ENCODE measurements at places on chromosomes 16 and 17.

DNA sequence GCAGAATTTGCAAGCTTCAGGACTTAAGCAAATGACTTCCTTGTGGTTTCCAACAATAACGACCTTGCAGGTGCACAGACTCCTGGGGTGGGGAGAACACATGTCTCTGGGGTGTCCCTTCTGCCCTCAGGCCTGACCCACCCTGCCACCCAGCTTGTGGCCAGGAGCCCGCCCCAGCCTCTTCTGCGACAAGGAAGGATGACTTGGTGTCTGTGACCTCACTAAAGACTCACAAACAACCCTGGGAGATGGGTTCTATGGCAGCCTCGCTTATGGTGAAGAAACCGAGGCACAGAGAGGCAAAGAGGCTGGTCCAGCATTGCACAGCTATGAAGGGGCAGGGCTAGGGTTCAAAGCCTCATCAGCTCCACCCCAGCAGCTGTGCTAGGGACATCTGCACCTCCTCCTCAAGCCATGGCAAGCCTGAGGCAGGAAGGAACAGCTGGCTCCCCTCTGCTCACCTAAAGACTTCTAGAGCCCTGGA lies 2.6 kb downstream of the ATP2A3 start:
- DNase-seq = no peak

GRCh38 chr17:77501101-77501566 lies 360.4 kb downstream of the SEC14L1 start:
- DNase-seq = no peak

DNA sequence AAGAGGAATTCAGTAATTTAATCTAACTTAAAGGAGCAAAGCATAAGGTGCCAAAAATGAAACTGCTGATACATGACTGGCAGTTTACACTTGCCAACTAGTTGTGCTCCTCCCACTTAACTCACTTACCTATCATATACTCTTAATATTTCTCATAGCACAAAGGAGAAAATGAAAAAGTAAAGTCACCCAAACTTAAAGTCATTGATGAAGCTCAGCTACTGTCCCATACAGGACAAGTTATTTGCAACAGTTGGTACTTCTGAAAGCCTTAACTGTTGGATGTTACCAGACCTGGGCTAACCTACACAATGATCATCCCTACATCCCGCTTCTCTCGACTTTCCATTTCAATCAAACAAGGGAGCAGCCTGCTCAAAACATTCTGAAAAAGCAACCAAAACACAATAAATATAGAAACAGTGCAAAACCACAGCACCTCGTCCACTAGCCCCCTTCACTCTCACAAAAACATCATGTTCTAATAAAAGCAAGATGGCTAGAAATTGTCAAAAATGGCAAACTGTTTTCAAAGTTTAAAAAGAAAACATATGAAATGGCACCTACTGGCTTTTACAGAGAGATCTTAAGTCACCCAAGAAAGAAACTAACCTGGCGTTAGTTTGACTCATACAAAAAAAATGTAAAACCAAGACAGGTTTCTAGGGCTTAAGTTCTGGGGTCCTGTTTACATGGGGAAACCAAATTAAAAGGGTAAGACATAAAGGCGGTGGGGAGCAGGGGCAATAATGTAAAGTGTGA lies 868 bp downstream of the MED13 start:
- no peak for DNase-seq

DNA sequence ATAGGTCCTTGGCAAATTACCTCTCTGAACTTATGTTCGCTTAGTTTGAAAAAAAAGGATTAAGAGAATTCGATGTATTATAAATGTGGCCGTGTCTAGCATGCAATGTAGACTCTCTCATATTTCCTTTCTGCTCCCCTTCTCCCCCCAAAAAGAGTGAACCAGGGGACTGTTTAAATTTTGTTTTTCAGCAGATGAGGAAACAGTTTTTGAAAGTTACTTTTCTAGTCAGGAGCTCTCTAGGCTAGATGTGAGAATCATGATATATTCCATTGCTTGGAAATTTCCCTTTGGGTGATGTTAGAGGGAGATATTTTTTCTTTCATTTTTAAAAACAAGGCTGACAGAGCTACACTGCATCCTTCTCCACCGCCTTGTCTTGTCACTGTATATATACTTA lies 1.1 kb upstream of the CDC27 start:
- DNase-seq = no peak

- DNase-seq = no peak
Observed at GRCh38 chr16:75319513-75320411, 68.3 kb upstream of the BCAR1 start.

DNA sequence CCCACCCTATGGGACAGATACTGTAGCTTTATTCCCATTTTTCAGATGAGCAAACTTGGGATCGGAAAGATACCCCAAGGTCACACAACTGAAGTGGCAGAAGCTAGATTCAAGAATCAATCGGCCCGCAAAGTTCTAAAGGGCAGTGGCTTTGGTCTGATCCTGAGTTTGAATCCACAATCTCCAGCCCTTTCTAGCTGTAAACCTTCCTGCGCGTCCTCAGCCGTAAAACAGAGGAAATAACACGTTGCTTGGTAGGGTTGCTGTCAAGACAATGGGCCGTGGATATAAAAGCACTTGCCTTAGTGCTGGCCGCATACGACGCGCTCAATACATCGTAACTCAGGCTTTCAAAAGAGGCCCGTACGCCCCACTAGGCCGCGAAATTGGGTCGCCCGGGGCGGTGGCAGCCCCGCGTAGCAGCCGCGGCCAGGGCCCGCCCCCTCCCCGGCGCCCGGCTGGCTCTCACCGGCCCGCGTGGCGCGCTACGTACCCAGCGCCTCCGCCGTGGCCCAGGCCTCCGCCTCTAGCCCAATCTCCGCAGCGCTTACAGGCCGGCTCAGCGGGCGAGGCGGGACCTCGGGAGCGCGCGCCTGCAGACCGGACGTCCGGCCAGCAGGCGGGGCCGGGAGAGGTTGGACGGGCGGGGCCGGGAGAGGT lies at the start of gene DCAKD:
Gene DCAKD (minus strand): TSS at position 573 of the 660 bp plus-strand sequence. CDS start 16,747 bp downstream, outside the sequence.
- DNase-seq = peak; percentile 99

- DNase-seq = no peak
Observed at GRCh38 chr17:58343131-58343530, 8.9 kb downstream of the SUPT4H1 start.

GRCh38 chr17:31645351-31645750 lies 213.7 kb downstream of the COPRS start:
- DNase-seq = no peak

DNA sequence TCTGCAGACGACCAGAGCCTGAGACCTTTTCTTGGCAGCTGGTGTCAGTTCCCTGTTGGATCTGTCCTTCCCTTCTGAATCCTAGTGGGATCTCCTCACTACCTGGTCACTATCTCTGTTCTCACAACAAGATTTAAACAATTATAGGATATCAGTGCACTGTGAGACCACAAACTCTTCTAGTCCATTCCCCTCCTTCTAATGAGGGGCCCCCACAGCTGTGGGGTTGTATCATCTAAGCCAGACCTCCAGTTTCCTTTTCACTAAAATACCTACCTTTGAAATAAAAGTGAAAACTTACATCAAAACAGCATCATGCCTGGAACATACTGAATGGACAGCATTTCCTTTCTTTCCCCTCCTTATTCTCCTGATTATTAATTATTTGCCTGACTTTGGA lies 233.2 kb downstream of the PRKCA start:
- DNase-seq = no peak

- no peak for DNase-seq
Observed at GRCh38 chr16:64657316-64658011, 464.4 kb downstream of the CDH11 start.

DNA sequence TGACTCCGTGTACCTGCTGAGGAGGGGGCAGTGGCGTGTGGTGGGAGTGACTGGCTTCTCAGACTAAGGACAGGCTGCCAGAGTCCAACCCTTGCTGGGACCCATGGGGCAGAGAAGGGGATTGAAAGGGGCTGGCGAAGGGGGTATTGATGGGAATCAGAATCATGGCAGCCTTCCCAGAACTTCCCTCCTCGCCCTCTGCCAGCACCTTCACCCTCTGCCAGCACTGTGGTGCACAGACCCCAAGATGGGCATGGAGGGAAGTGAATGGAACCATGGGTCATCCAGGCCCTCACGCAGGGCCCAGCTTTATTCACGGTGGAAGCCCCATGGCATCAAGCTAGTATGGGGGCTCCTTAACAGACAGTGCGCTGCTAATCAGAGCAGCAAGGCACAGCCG lies 76.8 kb downstream of the IRX5 start:
- no peak for DNase-seq

DNA sequence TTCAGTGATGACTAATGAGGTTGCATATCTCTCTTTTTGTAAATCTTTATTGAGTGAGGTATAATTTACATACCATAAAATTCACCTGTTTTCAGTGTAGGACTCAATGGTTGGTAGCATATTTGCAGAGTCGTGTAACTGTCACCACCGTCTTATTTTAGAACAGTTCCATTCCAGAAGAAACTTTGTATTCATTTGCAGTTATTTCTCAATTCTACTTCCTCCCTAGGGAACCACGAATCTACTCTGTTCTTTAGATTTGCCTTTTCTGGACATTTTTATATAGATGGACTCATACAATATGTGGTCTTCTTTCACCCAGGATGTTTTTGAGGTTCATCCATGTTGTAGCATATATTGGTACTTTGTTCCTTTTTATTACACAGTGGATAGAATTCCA lies 3.7 kb downstream of the FTO start:
- no peak for DNase-seq

GRCh38 chr16:57739756-57740422 lies 4.3 kb downstream of the KATNB1 start:
- DNase-seq = no peak

GRCh38 chr16:68961778-68962402 lies 118.6 kb downstream of the TANGO6 start:
- no peak for DNase-seq

- no peak for DNase-seq
Observed at GRCh38 chr17:64296246-64296645, 33.2 kb upstream of the TEX2 start.

- DNase-seq = peak; percentile 15
Observed at GRCh38 chr16:89034971-89035668, 58.1 kb upstream of the CBFA2T3 start.

DNA sequence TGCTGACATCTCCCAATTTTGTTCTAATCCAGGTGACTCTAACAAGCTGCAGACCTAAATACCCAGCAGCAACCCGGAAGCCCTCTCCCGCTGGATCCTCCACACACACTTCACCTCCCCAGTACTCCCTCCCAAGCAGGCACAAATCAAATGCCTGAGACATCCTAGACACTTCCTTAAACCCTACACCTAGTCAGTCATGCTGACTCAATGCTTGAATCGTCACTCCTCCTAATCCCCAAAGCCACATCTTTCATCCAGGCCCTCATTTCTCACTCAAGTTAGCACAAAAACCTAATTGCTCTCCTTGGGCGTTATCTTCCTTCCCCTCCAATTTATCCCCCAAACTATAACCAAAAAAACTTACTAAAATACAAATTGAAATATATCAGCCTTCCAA lies 32.7 kb downstream of the CMC2 start:
- no peak for DNase-seq

- DNase-seq = peak; percentile 54
Observed at GRCh38 chr16:25108054-25108453, 3.5 kb upstream of the LCMT1 start.

- no peak for DNase-seq
Observed at GRCh38 chr17:70912716-70913485, 743.6 kb downstream of the KCNJ2 start.

GRCh38 chr17:1029196-1029921 lies 32.4 kb downstream of the TIMM22 start:
- DNase-seq = no peak

- peak; percentile 92 for DNase-seq
Observed at GRCh38 chr17:40168262-40168832, 8.9 kb upstream of the RAPGEFL1 start.

GRCh38 chr17:50476545-50477315 lies 1.9 kb upstream of the RSAD1 start:
- no peak for DNase-seq

GRCh38 chr16:74275711-74276110 lies 20.9 kb upstream of the PSMD7 start:
- DNase-seq = no peak

GRCh38 chr16:10067406-10067805 lies 114.8 kb downstream of the GRIN2A start:
- DNase-seq = no peak

- DNase-seq = peak; percentile 97
Observed at GRCh38 chr17:2023692-2024571, 1.2 kb downstream of the RTN4RL1 start.

- DNase-seq = no peak
Observed at GRCh38 chr16:996681-997080, 15.1 kb downstream of the SOX8 start.

GRCh38 chr16:55466209-55466608 lies 12.8 kb upstream of the MMP2 start:
- no peak for DNase-seq

DNA sequence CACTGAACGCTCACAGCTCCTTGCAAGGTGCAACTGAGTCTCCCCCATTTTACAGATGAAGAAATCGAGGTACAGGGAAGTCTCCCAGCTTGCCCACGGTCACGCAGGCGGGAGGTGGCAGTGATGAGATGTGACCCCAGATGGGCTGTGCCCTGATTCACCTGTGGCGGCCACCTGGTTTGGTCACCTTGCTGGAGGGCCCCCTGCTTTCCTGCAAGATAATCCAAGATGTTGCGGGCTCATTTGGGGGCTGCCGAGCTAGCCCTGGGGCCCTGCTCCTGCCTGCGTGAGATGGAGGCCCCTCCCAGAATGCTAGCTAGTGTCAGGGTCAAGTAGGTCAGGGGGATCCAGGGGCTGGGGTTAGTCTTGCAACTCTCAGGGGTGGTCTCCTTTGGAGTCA lies 59.6 kb upstream of the IL34 start:
- no peak for DNase-seq

DNA sequence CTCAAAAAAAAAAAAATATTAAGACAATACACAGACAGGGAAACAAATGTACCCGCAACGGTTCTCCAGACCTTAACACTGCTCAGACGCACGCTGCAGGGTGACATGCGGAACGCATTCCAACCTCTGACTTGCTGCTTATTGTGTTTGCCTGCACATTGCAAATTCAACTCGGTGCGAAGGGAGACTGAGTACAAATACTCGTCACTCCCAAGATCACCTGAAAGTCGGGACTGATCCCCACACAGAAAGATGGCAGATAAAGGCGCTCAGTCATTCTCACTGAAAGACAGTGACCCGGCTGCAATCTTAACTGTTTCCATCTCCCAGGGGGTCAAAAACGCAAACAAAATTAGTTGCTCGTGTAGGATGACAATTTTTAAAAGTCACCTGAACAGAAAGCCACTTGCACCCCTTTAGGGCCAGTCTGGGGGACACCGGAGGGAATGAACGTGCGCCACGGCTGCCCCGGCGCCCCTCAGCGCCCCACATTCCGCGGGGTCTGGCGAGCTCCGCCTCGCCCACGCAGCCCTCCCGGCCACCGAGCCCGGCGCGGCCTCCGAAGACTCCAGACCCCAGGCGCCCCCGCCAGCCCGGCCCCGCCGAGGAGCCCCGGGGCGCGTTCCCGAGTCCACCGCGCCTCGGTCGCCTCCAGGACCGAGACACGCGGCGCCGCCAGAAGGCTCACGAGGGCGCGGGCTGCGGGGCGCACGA lies 589 bp downstream of the CLCN7 start:
- peak; percentile 19 for DNase-seq

DNA sequence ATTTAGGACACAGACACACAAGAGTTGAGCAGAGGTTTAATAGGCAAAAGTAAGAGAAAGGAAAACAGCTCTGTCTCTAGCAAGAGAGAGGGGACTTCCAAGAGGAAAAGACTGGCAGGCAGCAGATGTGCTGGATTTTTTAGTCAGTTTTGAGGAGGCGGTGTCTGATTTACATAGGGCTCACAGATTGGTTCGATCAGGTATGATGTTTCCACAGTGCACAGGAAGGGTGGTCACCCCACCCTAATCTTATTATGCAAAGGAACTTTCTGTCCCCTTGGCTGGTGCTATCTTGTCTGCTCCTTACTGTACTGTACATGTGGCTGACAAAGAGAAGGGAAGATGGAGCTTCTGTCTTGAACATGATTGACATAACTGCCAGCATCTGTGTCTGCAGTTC lies 25.3 kb downstream of the BFAR start:
- DNase-seq = no peak

All from mesendoderm (in vitro differentiated cells).